ENCODE measurements at places on chromosomes 13 and 19.

DNA sequence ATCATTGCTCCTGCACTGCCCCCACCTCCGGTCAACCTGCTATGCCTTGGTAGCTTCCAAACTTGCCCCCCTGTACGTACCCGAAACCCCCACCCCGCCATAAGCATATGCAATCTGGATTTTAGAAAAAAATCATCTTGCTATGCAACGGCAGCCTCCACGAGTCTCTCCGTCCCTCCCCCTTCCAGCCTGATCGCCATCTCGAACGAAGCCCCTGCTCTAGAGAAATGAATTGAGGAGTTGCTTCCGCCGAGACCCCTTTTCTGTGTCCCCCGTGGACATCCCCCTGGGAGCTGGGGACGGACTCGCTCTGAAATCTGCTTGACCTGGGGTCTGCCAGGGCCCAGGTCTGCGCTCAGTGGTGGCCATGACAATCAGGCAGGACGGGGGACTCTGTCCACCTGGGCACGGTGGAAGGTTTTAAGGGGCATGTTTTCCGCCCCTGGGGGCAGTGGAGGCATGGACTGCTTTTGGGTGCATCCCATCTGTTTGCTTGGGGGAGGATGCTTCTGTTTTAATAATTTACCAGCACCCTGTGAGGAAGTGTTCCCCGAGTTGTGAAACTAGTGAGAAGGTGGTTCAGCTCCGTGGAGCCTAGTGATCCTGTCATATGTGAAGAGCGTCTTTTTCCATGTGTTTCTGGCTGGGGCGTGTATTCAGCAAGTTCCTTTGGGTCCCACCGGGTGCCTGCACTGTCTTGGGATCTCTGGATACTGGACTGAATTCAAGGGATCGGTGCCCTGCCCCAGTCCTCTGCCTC lies 1.0 kb downstream of the KDM4B start:
- no peak for DNase-seq

DNA sequence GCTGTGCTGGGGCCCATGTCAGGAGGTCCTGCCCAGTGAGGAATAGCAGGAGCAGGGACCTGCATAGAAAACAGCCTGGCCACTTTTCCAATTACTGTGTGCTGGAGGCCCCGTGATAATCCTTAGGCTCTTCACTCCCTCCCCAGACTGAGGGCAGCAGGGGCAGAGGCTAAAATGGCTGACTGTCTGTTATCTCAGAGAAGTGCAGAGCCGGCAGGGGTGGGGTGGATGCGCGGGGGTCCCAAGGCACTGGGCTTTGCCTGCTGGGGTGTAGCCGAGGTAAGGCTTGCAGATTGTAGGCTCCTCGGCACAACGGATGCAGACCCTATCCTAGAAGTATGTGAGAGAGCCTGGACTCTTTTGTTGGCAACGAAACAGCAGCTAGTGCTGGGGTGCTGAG lies 1064.1 kb downstream of the OLFM4 start:
- no peak for DNase-seq

DNA sequence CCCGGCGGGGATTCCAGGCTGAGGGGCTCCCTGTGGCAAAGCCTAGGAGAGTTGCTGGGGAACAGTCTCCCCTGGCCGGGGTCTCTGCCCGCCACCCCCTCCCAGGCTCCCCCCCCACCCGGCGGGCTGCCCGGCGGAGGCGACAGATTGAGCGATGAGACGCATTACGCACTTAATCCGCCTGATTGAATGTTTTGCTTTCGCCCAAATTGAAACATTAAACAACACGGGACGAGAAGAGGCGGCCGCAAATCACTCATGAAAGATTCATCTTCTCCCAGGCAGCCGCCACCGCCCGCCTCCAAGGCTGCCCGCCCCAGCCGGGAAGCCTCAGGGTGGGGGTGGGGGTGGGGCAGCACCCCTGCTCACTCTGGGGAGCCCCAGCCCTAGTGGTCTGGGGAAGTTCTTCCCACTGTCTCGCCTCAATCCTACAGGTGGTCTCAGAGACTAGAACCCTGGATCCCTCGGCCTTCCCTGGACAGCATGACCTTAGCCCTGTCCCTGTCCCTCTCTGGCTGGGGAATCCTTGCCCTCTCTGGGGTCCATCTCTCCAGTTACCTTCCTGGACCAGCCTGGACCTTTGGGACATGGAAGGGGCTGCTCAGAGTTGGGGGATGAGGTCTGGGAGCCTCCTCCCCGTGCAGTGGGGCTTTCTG lies 7.6 kb upstream of the ERFL start:
- DNase-seq, result no peak

GRCh38 chr19:38978326-38978689 lies 2.8 kb upstream of the FBXO17 start:
- no peak for DNase-seq

- no peak for DNase-seq
Measured at GRCh38 chr19:17026706-17027534, at the start of gene CPAMD8. TSS of gene CPAMD8 (minus strand) at chr19:17026810. CDS start at chr19:17026642, 168 bp downstream.

- no peak for DNase-seq
Measured at GRCh38 chr13:98222816-98223215, 45.7 kb upstream of the RNF113B start.
